ENCODE measurements at places on chromosomes 3 and 15. TPM values are rescaled to one million over a fixed set of nuclear protein-coding genes. Genes with fewer than 3 reads are reported as not detected.

The GTF2A2 gene
- total RNA-seq = 28.1 TPM

The KLHL40 gene
- 0.41 TPM for total RNA-seq

The FBXO40 gene
- total RNA-seq = not detected

The HAPLN3 gene
- total RNA-seq = 4.1 TPM

The AMIGO3 gene
- not detected for total RNA-seq

The SLC2A2 gene
- not detected for total RNA-seq

The CD200 gene
- 49.7 TPM for total RNA-seq

The NTRK3 gene
- 34.6 TPM for total RNA-seq

The NIT2 gene
- total RNA-seq = 8.6 TPM

The NEO1 gene
- total RNA-seq = 156 TPM

The GOLGA6A gene
- under 0.01 TPM for total RNA-seq

The SMCO1 gene
- not detected for total RNA-seq

The DUOX1 gene
- total RNA-seq = not detected

The DZIP1L gene
- total RNA-seq = 4.5 TPM

The LRRIQ4 gene
- 0.82 TPM for total RNA-seq

The ASB14 gene
- under 0.01 TPM for total RNA-seq

The POPDC2 gene
- total RNA-seq = 0.82 TPM

The NPRL2 gene
- total RNA-seq = 20.8 TPM

The NDN gene
- 97.0 TPM for total RNA-seq

The CHL1 gene
- total RNA-seq = 1,010 TPM

The ACSBG1 gene
- total RNA-seq = 2.9 TPM

The PDHB gene
- 56.3 TPM for total RNA-seq

The MESP1 gene
- total RNA-seq = 2.0 TPM

The FHIT gene
- total RNA-seq = 1.6 TPM

The SLC22A14 gene
- total RNA-seq = under 0.01 TPM

The ADGRG7 gene
- total RNA-seq = not detected

The EXOG gene
- 13.5 TPM for total RNA-seq

The SLC38A3 gene
- 2.0 TPM for total RNA-seq

The IQCB1 gene
- total RNA-seq = 27.7 TPM

The GUCA1C gene
- not detected for total RNA-seq

The CDCP1 gene
- 0.41 TPM for total RNA-seq

The PTH1R gene
- 2.0 TPM for total RNA-seq

The SLC28A1 gene
- total RNA-seq = not detected

The CRYGS gene
- 1.6 TPM for total RNA-seq

The ALG1L2 gene
- not detected for total RNA-seq

The AADAC gene
- not detected for total RNA-seq

The CCR2 gene
- total RNA-seq = 0.41 TPM

The SLC12A1 gene
- total RNA-seq = 1.6 TPM

The SOX2 gene
- 70.1 TPM for total RNA-seq

The TGM4 gene
- not detected for total RNA-seq

The OR5H2 gene
- total RNA-seq = not detected

The TRIM42 gene
- total RNA-seq = not detected

The PLA1A gene
- 0.41 TPM for total RNA-seq

The CKMT1A gene
- 6.5 TPM for total RNA-seq

Measured in frontal cortex (tissue), 4 donors.